Smooth muscle cell of the brain vasculature (primary cell): ENCODE measurements at places on chromosomes 4 and X.

GRCh38 chr4:167897116-167897515, 195.2 kb upstream of the ANXA10 start:
- no peak for DNase-seq

GRCh38 chr4:955931-956381, 17.4 kb downstream of the DGKQ start:
- no peak for DNase-seq

DNA sequence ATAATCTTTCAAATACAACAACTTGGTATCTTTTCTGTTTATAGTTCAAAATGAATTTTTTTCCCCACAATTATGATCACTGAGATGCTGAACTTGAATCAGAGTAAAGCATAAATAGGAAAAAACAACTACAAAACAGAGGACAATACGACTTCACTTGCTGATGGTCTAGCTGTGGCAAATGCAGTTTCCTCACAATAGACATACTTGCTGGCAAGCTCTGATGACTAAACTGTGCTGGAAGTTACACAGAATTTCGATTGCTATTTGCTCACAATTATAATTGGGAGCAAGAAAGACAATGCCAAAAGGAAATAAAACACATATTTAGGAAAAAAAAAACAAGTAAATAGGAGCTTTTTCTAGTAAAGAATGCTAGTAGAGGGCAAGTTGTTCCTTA, 14.7 kb downstream of the VEGFC start:
- no peak for DNase-seq

GRCh38 chrX:11724122-11725017, 33.7 kb upstream of the MSL3 start:
- peak; percentile 10 for DNase-seq

GRCh38 chrX:48737940-48738339, 23.6 kb upstream of the GLOD5 start:
- DNase-seq, result no peak

- no peak for DNase-seq
Observed at GRCh38 chrX:17758382-17758781, 21.1 kb downstream of the SCML1 start.

- DNase-seq, result no peak
Observed at GRCh38 chrX:74835566-74835965, 89.7 kb downstream of the NEXMIF start.

DNA sequence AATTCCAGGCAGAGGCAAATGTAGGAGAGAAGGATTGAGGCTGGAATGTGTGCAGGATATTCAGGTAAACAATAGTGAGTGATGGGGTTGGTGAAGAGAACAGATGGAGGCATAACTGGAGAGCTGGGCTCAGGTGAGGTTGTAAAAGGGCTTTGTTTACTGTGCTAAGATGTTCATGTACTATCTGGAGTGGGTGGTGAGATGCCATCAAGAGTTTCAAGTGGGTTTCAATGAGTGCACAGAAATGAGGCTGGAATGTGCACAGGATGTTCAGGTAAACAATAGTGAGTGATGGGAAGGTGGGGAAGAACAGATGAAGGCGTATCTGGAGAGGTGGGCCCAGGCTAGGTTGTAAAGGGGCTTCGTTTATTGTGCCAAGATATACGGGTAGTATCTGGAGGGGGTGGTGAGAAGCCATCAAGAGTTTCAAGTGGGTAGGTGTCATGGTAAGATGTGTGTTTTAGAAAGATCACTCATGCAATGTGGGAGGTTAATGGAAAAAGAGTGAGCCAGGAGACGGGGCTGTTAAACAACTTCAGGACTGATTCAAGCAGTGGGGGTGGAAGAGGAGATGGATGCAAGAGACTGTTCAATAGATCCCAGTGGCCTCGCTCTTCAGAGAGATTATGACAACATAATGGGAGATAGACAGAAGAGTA, 25.4 kb upstream of the NMU start:
- no peak for DNase-seq

GRCh38 chrX:115018040-115018647, 728 bp upstream of the IL13RA2 start:
- no peak for DNase-seq

DNA sequence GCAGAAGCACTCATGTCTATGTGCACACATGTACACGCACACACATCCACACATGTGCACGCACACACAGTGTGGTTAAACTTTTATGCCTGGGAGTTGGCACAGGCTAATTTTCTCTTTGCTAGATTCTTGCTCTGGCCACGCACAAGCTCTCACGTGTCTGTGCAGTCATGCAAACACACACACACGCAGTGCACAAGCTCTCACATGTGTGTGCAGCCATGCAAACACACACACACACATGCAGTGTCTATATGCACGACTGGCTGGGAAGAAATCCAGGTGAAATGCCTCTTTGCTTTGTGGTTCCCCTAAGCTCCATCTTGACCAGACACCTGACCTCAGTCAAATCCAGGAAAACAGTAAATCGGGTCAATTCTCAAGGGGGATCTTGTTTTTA, 138.0 kb downstream of the SHOX start:
- DNase-seq, result no peak

- DNase-seq, result no peak
Observed at GRCh38 chr4:94722270-94722669, 35.5 kb upstream of the BMPR1B start.

GRCh38 chrX:103233263-103233662, 18.4 kb downstream of the BEX4 start:
- DNase-seq, result no peak

- no peak for DNase-seq
Observed at GRCh38 chr4:186102931-186103330, 1.6 kb upstream of the FAM149A start.

DNA sequence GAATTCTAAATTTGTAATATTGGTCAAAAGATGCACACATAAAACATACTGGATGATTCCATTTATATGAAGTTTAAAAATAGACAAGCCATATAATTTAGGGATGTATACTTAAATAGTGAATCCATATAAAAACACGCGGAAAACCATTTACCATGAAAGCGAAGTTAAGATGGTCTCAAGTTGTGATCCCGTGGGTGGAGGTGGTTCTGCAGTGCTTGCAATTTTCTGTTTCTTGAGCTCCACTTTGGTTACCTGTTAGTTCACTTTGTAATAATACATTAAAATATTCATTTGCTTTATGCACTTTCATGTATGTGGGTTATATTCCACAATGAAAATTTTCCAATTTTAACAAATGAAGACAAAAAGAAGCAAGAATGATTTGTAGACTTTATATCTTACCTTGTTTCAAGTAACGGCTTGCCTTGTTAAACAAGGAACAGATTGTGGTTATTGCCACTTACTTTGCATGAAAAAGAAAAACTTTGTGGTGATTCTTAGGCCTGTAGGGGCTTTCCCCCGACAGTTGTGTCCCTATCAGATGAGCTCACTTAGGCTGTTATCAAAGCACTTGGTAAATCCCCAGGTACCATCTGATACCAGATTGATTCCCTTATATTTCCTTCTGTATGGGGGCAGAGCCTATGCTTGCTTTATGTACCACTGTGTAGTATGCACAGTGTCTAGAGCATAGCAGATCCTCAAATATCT, 12.2 kb downstream of the UCP1 start:
- DNase-seq, result no peak

DNA sequence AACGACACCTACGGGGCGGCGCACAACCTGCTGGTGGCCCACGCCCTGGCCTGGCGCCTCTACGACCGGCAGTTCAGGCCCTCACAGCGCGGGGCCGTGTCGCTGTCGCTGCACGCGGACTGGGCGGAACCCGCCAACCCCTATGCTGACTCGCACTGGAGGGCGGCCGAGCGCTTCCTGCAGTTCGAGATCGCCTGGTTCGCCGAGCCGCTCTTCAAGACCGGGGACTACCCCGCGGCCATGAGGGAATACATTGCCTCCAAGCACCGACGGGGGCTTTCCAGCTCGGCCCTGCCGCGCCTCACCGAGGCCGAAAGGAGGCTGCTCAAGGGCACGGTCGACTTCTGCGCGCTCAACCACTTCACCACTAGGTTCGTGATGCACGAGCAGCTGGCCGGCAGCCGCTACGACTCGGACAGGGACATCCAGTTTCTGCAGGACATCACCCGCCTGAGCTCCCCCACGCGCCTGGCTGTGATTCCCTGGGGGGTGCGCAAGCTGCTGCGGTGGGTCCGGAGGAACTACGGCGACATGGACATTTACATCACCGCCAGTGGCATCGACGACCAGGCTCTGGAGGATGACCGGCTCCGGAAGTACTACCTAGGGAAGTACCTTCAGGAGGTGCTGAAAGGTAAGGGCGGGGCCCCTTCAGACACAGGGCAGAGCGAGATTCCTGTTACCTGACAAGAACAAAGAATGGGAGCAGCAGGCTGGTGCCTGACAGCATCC, 11.7 kb downstream of the RPL9 start:
- peak; percentile 24 for DNase-seq

GRCh38 chr4:138542191-138542776, 300.1 kb upstream of the SLC7A11 start:
- no peak for DNase-seq

GRCh38 chrX:46433892-46434291, 111.3 kb downstream of the ZNF674 start:
- DNase-seq, result no peak

GRCh38 chrX:47228550-47229270, 4.1 kb upstream of the USP11 start:
- DNase-seq, result no peak

- DNase-seq, result no peak
Observed at GRCh38 chrX:78979789-78980464, 34.7 kb downstream of the P2RY10 start.

GRCh38 chr4:127370604-127371003, 262.2 kb upstream of the INTU start:
- DNase-seq, result no peak

- DNase-seq, result no peak
Observed at GRCh38 chr4:150875367-150875766, 139.7 kb downstream of the LRBA start.

GRCh38 chr4:113687067-113687718, 74.3 kb downstream of the CAMK2D start:
- DNase-seq, result no peak

GRCh38 chr4:118992149-118992548, 103.5 kb downstream of the SYNPO2 start:
- no peak for DNase-seq

- no peak for DNase-seq
Observed at GRCh38 chrX:139560221-139560620, 29.7 kb downstream of the F9 start.

GRCh38 chrX:76850851-76851250, 423.3 kb downstream of the MAGEE1 start:
- no peak for DNase-seq

DNA sequence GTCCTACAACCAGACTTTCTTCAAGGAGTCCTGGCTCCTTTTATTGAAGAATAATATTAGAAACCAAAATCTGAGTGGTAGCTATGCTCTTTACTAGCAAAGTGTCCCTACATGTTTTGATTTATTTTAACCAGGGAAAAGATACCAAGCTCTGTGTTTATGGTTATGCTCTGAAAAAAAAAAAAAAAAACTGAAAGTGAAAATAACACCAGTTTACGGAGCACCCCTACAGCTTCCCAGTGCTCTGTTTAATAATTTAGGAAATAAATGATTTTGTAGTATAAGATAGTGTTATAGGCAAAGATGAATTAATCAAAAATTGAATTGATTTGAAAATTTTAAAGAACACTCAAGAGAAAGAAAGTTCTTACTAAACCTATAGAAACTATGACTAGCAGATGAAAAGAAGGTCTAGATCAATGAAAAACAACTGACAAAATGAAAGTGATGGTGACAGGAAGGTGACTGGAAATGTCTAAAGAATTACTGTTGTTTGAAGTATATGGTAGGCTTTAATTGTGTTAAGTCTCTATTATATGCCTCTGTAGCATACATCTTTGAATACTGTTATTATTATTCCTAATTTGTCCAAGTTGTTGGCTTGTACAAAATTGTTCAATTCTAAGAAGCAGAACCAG, 1698.4 kb upstream of the PCDH10 start:
- DNase-seq, result no peak

- DNase-seq, result no peak
Observed at GRCh38 chr4:37902738-37903693, 12.1 kb downstream of the TBC1D1 start.

DNA sequence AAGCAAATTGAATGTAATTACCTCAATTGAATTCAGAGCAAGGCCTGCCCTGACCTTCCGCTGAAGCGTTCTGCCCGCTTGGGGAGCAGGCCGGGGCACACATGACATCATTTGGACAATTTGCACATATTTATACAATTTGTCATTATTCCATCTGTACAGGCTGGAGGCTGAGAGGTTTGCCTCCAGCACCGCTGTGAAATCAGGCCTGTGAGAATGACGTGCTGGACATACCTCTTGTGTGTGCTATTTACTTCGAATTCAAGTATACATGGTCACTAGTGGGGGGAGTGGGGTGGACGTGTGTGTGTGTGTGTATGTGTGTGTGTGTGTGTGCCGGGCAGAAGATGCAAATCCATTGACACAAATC, 285.6 kb downstream of the SHOX start:
- DNase-seq, result no peak

DNA sequence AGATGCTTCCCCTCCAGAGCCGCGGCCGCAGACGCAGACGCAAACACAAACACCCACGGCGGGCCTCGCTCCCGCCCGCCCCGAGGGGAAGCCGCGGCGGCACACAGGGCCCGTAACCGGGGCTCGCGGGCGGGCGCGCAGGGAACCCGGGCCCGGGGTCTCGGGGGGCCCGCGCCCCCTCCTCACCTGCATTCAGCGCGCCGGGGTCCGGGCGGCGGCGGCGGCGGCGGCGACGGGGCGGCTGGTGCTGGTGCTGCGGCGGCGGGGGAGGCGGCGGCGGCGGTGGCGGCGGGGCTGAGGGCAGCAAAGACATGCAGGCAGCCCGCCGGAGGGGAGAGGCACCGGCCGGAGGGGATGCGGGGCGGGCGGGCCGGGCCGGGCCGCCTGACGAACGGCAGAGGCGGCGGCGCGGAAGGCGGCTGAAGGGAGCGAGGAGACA, 255 bp upstream of the CNOT6L start:
- DNase-seq, result no peak

- DNase-seq, result no peak
Observed at GRCh38 chrX:152819732-152820131, 10.8 kb downstream of the CETN2 start.

DNA sequence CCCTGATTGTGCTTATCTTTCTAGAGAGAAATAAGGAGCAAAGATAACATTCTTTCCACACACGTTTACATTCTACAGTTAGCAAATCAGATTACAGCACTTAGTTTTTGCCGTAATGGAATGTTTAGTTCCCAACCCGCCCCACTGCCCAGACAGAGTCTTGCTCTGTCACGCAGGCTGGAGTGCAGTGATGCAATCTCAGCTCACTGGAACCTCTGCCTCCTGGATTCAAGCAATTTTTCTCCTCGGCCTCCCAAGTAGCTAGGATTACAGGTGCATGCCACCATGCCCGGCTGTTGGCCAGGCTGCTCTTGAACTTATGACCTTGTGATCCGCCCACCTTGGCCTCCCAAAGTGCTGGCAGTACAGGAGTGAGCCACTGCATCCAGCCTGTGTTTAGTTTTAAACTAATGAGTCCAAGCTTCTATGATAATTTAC, 8.4 kb upstream of the PRPS1 start:
- no peak for DNase-seq

GRCh38 chr4:149572716-149573115, 242.9 kb downstream of the IQCM start:
- DNase-seq, result no peak
